ENCODE measurements at places on chromosomes 7 and 10.

DNA sequence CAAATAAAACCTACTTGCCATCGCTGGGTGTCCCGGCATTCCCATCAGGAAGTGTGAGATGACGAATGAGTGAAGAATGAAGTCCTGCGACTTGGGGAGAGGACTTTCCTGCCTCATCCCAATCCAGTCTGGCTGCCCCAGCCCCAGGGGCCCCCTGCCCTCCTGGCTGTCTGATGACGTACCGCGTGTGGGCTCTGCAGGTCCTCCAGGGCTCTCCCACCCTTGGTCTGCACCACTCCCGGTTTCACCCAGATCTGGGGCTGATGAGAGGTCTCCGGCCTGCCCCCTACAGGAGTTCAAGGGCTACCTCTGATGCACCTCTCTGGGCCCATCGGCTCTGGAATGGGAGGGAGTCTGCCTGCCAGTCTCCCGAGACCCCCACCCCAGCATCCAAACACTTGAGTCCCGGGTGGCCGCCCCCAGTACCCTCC is 9.8 kb downstream of the ATP6V1F start:
- DNase-seq, result no peak

DNA sequence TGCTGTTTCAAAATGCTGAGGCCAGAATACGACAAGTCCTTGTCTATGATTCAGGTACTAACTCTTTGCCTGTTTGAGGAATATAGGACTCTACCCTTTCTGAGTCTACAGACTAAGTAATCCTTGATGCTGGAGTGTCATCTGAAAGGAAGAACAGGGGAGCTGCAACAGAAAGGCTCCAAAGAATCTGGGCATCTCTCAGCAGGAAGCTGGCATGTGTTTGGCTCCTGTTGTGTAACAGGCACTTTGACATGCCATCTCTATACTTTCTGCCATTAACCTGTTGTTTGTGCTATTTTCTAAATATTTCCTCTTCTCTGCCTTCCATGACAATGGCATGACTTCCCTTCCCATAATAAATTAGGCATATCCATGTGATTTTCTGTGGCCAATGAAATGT is 409.5 kb downstream of the ADRA2A start:
- no peak for DNase-seq

- no peak for DNase-seq
Observed at GRCh38 chr10:9645404-9645803, 1372.3 kb upstream of the CELF2 start.

DNA sequence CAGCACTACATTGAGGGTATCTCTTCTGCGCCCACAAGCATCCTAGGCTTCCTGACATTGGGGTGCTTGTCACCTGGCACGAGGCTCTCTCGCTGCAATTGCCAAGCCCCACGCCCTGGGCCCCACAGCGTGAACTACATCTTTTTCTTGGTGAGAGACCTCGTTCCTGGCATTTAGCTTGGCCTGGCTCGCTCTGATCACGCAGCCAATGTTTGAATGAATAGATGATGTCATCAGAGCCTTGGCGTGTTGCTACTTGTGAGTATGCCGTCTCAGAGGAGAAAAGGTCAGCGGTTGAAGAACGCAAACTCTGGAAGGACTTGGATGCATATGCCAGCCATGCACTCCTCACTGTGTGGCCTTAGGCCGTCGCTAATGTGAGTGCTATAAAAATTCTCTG is 150.2 kb upstream of the AUTS2 start:
- no peak for DNase-seq

DNA sequence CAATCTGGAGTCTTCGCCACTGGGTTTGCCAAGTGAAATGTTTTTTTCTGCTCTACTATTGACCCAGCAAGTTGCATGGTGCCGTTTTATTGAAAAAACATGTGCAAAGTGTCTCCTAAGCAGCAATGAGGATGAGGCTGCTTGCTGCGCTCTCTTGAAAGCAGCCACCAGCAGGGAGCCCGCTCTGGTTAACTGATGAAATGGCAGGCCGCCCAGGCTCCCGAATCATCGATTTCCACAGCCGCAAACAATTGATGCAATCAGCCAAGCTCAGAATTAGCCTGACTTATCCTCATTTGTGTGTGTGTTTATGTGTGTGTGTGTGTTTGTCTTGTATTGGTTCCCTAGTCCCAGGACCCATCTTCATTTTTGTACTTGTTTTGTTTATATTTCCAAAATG is 22.2 kb upstream of the LYZL1 start:
- DNase-seq, result no peak
